Keratinocyte (primary cell): ENCODE measurements at places on chromosomes 7 and 10.

DNA sequence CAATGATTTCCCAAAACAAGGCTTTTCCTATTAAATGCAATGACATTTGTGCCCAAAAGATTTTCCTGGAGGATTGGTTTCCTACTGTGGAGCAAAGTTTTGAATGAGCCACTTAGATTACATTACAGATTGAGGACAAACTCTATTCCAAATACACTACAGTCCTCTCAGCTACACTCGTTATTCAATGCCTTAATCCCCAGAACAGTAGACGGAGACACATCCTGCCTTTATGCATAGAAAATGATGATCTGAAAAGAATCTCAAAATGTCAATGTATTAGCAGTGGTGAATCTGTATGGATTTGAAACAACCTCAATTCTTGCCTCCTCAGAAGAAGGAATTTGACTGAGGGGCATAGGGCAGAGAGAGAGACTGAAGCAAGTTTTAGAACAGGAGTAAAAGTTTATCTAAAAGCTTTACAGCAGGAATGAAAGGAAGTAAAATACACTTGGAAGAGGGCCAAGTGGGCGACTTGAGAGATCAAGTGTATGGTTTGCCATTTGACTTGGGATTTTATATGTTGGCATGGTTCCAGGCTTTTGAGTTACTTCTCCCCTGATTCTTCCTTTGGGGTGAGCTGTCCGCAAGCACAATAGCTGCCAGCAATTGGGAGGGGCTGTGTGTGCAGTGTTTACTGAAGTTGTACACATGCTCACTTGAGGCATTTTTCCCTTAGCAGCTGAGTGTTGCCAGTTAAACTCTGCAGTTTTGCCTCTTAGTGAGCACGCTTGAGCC lies 891.9 kb upstream of the MBL2 start:
- H3K36me3 ChIP-seq = no peaks in the 10 kb centered on the region
- no peaks in the 10 kb centered on the region for H3K27me3 ChIP-seq
- DNase-seq = no peak

DNA sequence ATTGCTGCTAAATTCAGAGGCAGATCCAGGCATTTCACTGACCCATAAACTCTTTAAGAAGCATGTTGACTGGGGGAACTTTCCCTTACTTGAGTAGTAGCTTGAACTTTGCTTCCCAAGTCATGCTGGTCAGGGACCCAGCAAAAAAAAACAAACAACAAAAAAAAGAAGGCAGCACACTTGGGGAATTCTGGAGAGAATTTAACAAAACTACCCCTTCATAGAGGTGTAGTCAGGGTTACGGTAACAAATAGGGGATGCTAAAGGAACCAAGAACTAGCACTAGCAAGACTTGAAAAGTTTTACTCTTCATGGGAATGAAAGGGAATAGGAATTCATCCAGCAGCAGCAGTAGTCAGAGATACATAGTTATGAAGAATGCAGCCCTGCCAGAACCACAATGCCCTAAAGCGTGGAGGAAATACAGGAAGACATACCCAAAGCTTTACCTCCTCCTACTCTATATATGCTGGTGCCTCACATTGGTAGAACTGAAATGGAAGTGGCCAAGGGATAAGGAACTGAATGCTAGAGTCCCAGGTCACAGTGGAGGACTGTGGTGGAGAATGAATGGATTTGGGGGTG lies 67.3 kb downstream of the PHYHIPL start:
- H3K4me3 ChIP-seq = no peak overlapping the region
- H3K4me1 ChIP-seq = no peaks in the 10 kb centered on the region
- DNase-seq = no peak
- no peaks in the 10 kb centered on the region for H3K27me3 ChIP-seq
- no peak overlapping the region for H3K27ac ChIP-seq

DNA sequence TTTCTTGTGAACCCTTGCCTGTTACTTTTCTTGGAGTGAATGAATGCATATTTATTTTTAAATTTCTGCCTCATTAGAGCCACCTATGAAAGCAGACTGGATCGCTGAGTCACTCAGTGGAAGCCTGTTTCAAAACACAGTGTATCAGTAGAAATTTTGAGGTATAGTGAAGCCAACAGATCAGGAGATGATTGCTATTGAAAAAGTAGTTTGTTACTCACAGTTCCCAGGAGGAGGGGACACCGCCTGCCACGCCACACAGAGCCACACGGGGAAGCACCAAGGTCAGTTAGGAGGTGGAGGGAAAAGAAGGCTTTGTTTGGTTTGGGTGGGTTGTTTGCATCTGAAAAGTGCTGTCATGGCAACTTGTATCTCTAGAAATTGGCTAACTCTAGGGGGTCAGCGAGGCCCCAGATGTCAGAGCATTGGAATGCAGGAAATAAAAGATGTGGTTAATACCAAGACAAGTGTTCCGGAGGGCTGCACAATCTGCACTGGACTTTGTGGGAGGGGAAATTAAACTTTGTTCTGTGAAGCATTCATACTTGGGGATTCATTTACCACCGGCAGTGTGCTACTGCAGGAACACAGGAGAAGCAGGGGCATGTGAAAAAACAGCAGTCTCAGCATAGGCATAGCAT lies 106.4 kb upstream of the SDK1 start:
- no peak overlapping the region for H3K4me3 ChIP-seq
- H3K4me1 ChIP-seq = no peaks in the 10 kb centered on the region
- H3K36me3 ChIP-seq = no peaks in the 10 kb centered on the region
- no peak for DNase-seq

GRCh38 chr10:110138197-110138812 lies 69.1 kb upstream of the MXI1 start:
- H3K4me3 ChIP-seq = no peak overlapping the region

- H3K4me1 ChIP-seq = no peaks in the 10 kb centered on the region
- no peaks in the 10 kb centered on the region for H3K36me3 ChIP-seq
- H3K27me3 ChIP-seq = no peaks in the 10 kb centered on the region
- no peak overlapping the region for H3K4me3 ChIP-seq
Measured at GRCh38 chr10:101405001-101405400, 51.0 kb downstream of the BTRC start.

GRCh38 chr10:92162541-92162940 lies 128.3 kb downstream of the CPEB3 start:
- no peak overlapping the region for H3K4me3 ChIP-seq
- no peak overlapping the region for H3K27ac ChIP-seq
- no peaks in the 10 kb centered on the region for H3K27me3 ChIP-seq
- no peaks in the 10 kb centered on the region for H3K36me3 ChIP-seq
- no peaks in the 10 kb centered on the region for H3K4me1 ChIP-seq

DNA sequence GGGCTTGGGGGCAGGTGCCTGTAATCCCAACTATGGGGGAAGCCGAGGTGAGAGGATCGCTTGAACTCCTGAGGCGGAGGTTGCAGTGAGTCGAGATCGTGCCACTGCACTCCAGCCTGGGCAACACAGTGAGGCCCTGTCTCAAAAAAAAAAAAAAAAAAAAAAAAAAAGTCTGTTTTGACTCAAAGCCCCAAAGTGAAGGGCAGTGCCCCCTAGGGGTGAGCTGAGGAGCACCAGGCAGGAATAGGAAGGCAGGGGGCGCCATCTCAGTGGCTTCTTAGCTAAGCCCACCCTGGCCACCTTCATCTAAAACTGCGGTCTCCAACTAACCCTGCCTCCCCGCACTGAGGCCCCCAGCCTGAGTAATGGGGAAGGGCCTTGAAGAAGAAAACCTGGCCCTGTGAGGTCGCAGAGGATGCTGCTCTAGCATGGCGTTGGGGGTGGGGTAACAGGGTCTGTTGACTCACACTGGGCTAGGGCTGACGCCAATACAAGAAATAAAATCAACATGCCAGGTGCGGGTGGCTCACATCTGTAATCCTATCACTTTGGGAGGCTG lies 9.8 kb downstream of the PODXL start:
- H3K4me3 ChIP-seq = no peak overlapping the region
- H3K27me3 ChIP-seq = no peaks in the 10 kb centered on the region
- DNase-seq = no peak
- H3K27ac ChIP-seq = no peak overlapping the region
